ENCODE measurements at places on chromosomes 6 and 20. TPM values are rescaled to one million over a fixed set of nuclear protein-coding genes. Genes with fewer than 3 reads are reported as not detected.

PI16 gene
- polyA plus RNA-seq: not detected

KHDC1L gene
- polyA plus RNA-seq: not detected

RNF39 gene
- not detected for polyA plus RNA-seq

ECT2L gene
- polyA plus RNA-seq: 0.31 TPM

ARFGEF3 gene
- 10.4 TPM for polyA plus RNA-seq

ACTR5 gene
- not detected for polyA plus RNA-seq

PRIM2 gene
- polyA plus RNA-seq: 6.8 TPM

DEFB123 gene
- not detected for polyA plus RNA-seq

C6orf15 gene
- not detected for polyA plus RNA-seq

UQCC2 gene
- 341 TPM for polyA plus RNA-seq

OSTM1 gene
- polyA plus RNA-seq: 82.2 TPM

L3MBTL3 gene
- polyA plus RNA-seq: 1.2 TPM

TEAD3 gene
- polyA plus RNA-seq: 0.19 TPM

NFATC2 gene
- 0.20 TPM for polyA plus RNA-seq

C6orf132 gene
- not detected for polyA plus RNA-seq

ADNP gene
- polyA plus RNA-seq: 55.0 TPM

FOXC1 gene
- polyA plus RNA-seq: not detected

MARCKS gene
- 129 TPM for polyA plus RNA-seq

FKBP5 gene
- polyA plus RNA-seq: 0.43 TPM

BPIFB4 gene
- polyA plus RNA-seq: not detected

UBD gene
- not detected for polyA plus RNA-seq

DCBLD1 gene
- polyA plus RNA-seq: not detected

ZNF451 gene
- polyA plus RNA-seq: 19.8 TPM

DNAH8 gene
- polyA plus RNA-seq: not detected

SRXN1 gene
- polyA plus RNA-seq: 14.5 TPM

RBPJL gene
- not detected for polyA plus RNA-seq

MAP1LC3A gene
- polyA plus RNA-seq: 5.8 TPM

ERVFRD-1 gene
- not detected for polyA plus RNA-seq

FLRT3 gene
- polyA plus RNA-seq: 8.2 TPM

ULBP1 gene
- polyA plus RNA-seq: not detected

TSPYL4 gene
- polyA plus RNA-seq: 95.4 TPM

PNLDC1 gene
- not detected for polyA plus RNA-seq

PBOV1 gene
- not detected for polyA plus RNA-seq

SDCBP2 gene
- polyA plus RNA-seq: 5.5 TPM

VSX1 gene
- 1.5 TPM for polyA plus RNA-seq

NHSL1 gene
- 9.3 TPM for polyA plus RNA-seq

PLTP gene
- 37.3 TPM for polyA plus RNA-seq

EEF1E1 gene
- polyA plus RNA-seq: 373 TPM

KCNQ2 gene
- polyA plus RNA-seq: 8.7 TPM

TOX2 gene
- not detected for polyA plus RNA-seq

STK38 gene
- polyA plus RNA-seq: 0.67 TPM

ALDH8A1 gene
- 1.2 TPM for polyA plus RNA-seq

C20orf141 gene
- polyA plus RNA-seq: not detected

MCM8 gene
- 1.4 TPM for polyA plus RNA-seq

UBE2C gene
- polyA plus RNA-seq: not detected

RAB23 gene
- polyA plus RNA-seq: 1.3 TPM

PIGU gene
- polyA plus RNA-seq: 5.3 TPM

PLEKHG1 gene
- 0.15 TPM for polyA plus RNA-seq

SPEF1 gene
- polyA plus RNA-seq: 0.20 TPM

GHRH gene
- polyA plus RNA-seq: not detected

C20orf204 gene
- not detected for polyA plus RNA-seq

TCF21 gene
- polyA plus RNA-seq: not detected

TBC1D32 gene
- polyA plus RNA-seq: 33.3 TPM

PSORS1C2 gene
- polyA plus RNA-seq: not detected

PAK5 gene
- polyA plus RNA-seq: 8.4 TPM

RAD21L1 gene
- not detected for polyA plus RNA-seq

CRNKL1 gene
- 10.0 TPM for polyA plus RNA-seq
